ENCODE measurements at places on chromosomes 3 and 15. TPM values are rescaled to one million over a fixed set of nuclear protein-coding genes. Genes with fewer than 3 reads are reported as not detected.

ILDR1 gene
- total RNA-seq = not detected

DNA sequence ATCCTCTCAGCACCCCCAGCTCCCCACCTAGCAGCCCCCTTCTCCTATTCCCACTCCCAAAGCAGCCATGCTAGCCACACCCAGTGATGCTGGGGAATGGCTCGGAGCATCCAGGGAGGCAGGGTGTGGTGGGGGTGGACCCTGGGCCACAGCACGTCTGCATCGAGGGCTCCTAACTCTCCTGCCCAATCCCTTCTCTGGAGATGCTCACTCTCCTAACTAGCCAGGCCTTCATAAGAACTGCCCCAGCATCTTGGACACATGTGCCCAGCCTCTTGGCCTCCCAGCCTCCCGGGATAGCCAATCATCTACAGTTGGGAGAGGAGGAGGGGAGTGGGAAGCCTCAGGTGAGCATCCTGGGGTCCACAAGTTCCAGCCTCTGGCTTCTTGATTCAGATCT, 2.7 kb downstream of the PCBP4 start:
- H3K27ac ChIP-seq = no peak overlapping the region
- no peaks in the 10 kb centered on the region for H3K36me3 ChIP-seq
- DNase-seq = no peak
- H3K27me3 ChIP-seq = no peaks in the 10 kb centered on the region
- peaks cover 22% of the 10 kb centered on the region for H3K4me1 ChIP-seq

AMIGO3 gene
- not detected for total RNA-seq

DNA sequence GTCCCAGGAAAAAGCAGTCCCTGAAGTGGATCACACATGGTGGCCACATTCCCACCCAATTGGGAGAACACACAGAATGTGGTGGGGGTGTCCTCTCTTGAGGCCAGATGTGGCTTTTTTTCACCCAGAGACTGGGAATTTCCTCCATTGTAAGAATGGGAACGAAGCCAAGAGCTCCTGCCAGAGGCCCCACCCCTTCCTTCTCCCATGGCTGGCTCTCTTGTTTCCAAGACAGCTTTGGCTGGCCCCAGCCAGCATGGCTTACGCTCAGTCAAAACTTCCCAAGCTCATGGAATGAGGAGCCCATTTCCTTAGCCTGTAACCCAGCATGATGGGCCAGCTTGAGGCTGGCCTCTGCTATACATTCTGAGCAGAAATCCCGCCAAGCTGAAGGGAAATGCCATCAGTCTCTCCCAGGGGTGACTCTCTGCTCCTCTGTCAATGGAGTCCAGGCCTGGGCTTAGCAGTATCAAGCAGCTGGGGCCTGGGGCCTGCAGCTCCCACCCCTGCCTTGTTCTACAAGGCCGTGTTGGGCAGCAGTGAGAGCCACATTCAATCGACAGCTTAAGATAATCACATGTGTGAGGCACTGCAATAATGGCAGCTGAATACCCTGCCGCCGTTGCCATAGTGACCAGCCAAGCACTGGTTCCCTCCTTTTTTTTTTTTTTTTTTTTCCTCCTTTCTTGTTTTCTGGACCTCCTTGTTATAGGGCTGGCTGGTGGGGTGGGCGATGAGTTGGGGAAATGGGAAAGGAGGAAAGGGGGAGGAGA, 142.4 kb downstream of the EPHB1 start:
- H3K27ac ChIP-seq = no peak overlapping the region
- no peak for DNase-seq
- no peaks in the 10 kb centered on the region for H3K27me3 ChIP-seq
- H3K4me1 ChIP-seq = no peaks in the 10 kb centered on the region
- no peak overlapping the region for H3K4me3 ChIP-seq

- H3K4me1 ChIP-seq = peaks cover 22% of the 10 kb centered on the region
- no peak overlapping the region for H3K27ac ChIP-seq
- peaks cover 68% of the 10 kb centered on the region for H3K27me3 ChIP-seq
- no peak for DNase-seq
Measured at GRCh38 chr15:52783929-52784798, 6.0 kb downstream of the ONECUT1 start.

DNA sequence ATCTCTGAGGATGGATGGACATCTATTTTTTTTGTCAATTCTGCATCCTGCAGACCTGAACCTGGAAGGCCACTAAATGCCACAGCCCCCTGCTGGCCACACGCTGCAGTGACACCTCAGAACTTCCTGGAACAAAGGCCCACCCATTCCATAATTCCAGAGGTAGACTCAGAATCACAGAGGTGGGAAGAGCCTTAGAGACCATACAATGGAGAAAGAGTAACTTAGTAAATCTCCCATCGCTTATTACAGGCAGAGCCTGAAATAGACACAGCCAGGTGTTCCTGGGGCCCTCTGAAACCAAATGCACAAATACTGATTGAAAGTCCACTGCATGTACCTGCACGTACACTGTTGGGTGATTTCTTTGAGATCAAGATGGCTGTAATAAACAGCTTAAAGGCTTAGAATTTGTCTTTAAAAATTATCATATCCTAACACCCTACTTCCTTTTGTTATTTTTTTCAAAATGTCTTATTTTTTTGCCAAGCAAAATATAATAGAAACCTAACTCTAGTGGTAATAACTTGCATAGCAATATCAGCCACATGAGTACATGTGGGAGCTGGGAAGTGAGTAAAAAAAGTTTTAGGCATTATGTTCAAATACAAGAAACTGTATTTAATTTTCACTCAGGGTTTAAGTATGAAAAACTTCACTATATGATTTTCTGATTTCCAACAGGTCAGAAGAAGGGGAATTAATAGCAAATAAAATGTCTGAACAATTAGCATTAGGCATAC, 62.7 kb downstream of the EOMES start:
- H3K36me3 ChIP-seq = no peaks in the 10 kb centered on the region
- peak; percentile 29 for DNase-seq
- H3K4me3 ChIP-seq = no peak overlapping the region
- no peaks in the 10 kb centered on the region for H3K4me1 ChIP-seq
- H3K27ac ChIP-seq = no peak overlapping the region

- H3K4me3 ChIP-seq = no peak overlapping the region
- no peaks in the 10 kb centered on the region for H3K4me1 ChIP-seq
- no peak for DNase-seq
- no peaks in the 10 kb centered on the region for H3K36me3 ChIP-seq
- H3K27me3 ChIP-seq = no peaks in the 10 kb centered on the region
Measured at GRCh38 chr3:174697310-174697709, 161.8 kb upstream of the NAALADL2 start.

DNA sequence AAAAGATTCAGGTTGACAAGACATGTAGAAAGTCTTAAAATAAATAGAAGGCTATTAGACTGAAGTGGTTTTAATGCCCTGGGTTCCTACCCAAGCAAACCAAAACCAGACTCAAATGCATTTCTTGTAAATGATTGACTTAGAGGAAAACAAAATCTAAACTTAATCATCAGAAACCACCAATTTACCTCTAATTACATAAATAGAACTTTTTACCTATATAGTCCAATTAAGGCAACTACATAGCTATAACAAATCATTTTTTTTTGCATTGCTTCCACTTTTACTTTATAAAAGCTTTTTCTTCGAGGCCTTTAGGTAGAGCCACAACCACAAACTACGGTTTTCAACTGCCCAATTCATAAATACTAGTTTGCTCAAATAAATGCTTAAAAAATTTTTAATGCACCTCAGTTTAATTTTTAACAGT, 231.3 kb upstream of the ARHGEF26 start:
- H3K4me3 ChIP-seq = no peak overlapping the region
- H3K4me1 ChIP-seq = no peaks in the 10 kb centered on the region
- no peaks in the 10 kb centered on the region for H3K36me3 ChIP-seq
- DNase-seq = no peak
- no peak overlapping the region for H3K27ac ChIP-seq
- H3K27me3 ChIP-seq = no peaks in the 10 kb centered on the region

OR5K2 gene
- not detected for total RNA-seq

HYKK gene
- 4.8 TPM for total RNA-seq

ERICH6 gene
- total RNA-seq = not detected

GOLGA8S gene
- 0.35 TPM for total RNA-seq

GOLGA8Q gene
- total RNA-seq = 2.1 TPM

GUCA1C gene
- total RNA-seq = not detected

DNA sequence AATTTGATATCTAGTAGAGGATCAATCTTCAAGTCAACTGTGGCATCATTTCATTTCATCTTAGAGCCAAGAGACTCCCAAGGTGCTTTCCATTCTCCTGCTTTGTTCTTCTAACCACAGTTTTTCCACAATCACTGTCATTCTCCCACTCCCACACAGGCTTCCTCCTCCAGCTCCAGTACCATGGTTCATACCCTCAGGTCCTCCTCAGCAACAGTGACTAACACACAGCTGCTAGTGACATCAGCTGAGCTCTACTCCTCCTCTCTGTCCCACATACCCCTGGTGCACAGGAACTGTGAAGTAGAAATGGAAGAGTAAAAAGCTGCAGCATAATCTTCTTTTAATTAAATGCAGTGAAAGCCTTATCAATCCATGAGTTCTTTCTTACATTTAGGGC, 200.2 kb upstream of the DPH6 start:
- no peaks in the 10 kb centered on the region for H3K36me3 ChIP-seq
- H3K4me3 ChIP-seq = no peak overlapping the region
- H3K27me3 ChIP-seq = no peaks in the 10 kb centered on the region
- no peak overlapping the region for H3K27ac ChIP-seq

- DNase-seq = no peak
- H3K27ac ChIP-seq = no peak overlapping the region
- H3K4me1 ChIP-seq = no peaks in the 10 kb centered on the region
- H3K4me3 ChIP-seq = no peak overlapping the region
- H3K27me3 ChIP-seq = no peaks in the 10 kb centered on the region
Measured at GRCh38 chr15:61404567-61404966, 175.5 kb upstream of the RORA start.

FBLN2 gene
- total RNA-seq = not detected

C2CD4A gene
- total RNA-seq = 0.11 TPM

GRCh38 chr3:175426805-175427204, 567.7 kb downstream of the NAALADL2 start:
- no peak overlapping the region for H3K27ac ChIP-seq
- H3K36me3 ChIP-seq = no peaks in the 10 kb centered on the region
- no peak overlapping the region for H3K4me3 ChIP-seq
- DNase-seq = no peak
- H3K27me3 ChIP-seq = no peaks in the 10 kb centered on the region

DNA sequence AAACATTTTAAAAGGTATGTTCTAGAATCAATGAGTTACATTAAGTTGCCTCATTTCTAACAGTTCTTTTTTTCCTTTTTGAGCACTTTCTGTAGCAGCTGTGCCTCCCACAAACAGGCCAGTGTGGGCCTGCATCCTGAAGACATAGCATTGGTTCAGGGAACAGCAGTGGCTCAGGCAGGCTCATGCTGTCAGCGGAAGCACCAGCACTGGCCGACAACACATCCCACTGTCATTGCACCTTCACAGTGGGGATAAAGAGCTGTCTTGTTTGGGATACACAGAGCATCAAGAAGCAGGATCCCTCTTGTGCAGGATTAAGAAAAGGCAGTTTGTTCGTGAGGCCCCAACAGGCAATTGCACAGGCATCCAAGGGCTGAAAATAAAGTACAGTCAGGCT, 123.3 kb downstream of the MOBP start:
- no peak for DNase-seq
- H3K27me3 ChIP-seq = no peaks in the 10 kb centered on the region
- no peak overlapping the region for H3K4me3 ChIP-seq
- H3K36me3 ChIP-seq = no peaks in the 10 kb centered on the region

DNA sequence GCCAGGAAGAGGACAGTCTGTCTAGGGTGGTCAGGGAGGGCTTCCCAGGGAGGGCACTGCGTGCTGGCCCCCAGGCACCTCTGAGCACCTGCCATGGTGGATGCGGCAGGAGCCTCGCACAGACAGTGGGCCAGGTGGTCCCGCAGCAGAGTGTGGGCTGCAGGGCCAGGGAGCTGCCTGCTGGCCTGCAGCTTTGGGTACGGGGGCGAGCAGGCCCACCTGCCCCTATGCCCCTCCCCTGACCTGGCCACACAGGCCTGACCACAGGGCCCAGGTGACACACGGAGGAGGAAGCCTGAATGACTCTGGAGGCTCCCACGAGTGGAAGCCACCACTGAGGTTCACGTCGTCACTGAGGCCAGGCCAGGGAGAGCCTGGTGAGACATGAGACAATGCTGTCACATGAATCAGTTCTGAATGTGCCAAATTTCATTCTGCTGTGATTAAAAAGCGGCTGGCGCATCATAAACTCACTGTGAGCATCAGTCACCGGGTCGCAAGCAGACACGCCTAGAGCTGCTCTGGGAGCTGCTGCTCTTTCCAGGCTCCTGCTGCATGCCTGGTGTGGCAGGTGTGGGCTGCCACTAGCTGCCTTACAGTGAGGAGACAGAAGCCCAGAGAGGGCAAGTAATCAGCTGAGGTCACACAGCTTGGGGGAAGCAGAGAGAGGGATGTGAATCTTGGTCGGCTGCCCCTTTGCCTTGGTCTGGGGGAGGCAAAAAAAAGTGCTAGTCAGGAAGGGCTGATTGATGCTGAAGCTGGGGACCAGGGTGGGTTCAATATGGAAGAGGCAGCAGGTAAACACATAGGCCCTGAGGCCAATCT, 39.5 kb upstream of the IQSEC1 start:
- H3K27ac ChIP-seq = no peak overlapping the region
- no peaks in the 10 kb centered on the region for H3K27me3 ChIP-seq

DNA sequence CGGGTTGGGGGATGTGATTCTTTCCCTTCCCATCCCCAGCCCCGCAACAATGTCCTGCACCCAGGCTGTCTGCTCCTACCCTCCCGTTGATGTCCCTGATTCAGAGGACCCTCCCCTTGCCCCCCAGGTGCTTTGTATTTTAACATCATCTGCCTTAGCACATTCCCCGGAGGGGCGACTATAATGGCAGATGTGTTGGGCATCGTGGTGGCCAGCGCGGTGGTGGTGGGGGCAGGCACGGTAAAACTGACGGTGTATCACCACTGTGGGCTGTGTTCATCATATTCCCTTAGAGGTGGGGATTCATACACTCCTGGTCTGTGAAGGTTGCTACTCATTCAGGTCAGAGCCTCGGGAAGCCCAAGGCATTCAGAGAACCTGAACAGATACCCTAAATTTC, 173.0 kb downstream of the ADAMTS17 start:
- H3K36me3 ChIP-seq = no peaks in the 10 kb centered on the region
- H3K27me3 ChIP-seq = no peaks in the 10 kb centered on the region
- H3K4me3 ChIP-seq = no peak overlapping the region

RHCG gene
- not detected for total RNA-seq

DNA sequence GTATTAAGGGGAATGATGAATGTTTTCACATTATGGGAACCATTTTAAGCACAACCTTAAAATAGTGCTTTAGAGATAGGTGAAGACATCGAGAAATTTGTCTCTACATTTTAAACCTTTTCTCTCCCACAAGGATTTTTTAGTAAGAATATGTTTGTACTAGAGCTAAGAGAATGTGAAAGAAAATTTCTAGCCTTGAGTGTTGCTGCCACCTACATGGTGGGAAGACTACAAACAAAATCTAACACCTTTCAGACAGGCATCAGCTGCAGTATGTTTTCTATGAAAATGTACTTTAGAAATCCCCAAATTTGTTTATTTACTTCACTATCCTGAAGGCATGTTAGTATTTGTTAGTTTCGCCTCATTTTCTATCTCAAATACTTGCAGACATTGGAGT, 247.4 kb downstream of the WDR72 start:
- H3K4me1 ChIP-seq = no peaks in the 10 kb centered on the region
- no peak for DNase-seq
- no peaks in the 10 kb centered on the region for H3K27me3 ChIP-seq
- H3K36me3 ChIP-seq = no peaks in the 10 kb centered on the region
- H3K27ac ChIP-seq = no peak overlapping the region

- no peak overlapping the region for H3K27ac ChIP-seq
- no peak overlapping the region for H3K4me3 ChIP-seq
- H3K36me3 ChIP-seq = no peaks in the 10 kb centered on the region
- H3K4me1 ChIP-seq = no peaks in the 10 kb centered on the region
- DNase-seq = no peak
- no peaks in the 10 kb centered on the region for H3K27me3 ChIP-seq
Measured at GRCh38 chr3:197325773-197326172, 27.4 kb upstream of the DLG1 start.

Data from CD4-positive, alpha-beta memory T cell (primary cell).